Muscle of leg (tissue), 16 donors: ENCODE measurements at places on chromosomes 16 and 17. TPM values are rescaled to one million over a fixed set of nuclear protein-coding genes. Genes with fewer than 3 reads are reported as not detected.

DNA sequence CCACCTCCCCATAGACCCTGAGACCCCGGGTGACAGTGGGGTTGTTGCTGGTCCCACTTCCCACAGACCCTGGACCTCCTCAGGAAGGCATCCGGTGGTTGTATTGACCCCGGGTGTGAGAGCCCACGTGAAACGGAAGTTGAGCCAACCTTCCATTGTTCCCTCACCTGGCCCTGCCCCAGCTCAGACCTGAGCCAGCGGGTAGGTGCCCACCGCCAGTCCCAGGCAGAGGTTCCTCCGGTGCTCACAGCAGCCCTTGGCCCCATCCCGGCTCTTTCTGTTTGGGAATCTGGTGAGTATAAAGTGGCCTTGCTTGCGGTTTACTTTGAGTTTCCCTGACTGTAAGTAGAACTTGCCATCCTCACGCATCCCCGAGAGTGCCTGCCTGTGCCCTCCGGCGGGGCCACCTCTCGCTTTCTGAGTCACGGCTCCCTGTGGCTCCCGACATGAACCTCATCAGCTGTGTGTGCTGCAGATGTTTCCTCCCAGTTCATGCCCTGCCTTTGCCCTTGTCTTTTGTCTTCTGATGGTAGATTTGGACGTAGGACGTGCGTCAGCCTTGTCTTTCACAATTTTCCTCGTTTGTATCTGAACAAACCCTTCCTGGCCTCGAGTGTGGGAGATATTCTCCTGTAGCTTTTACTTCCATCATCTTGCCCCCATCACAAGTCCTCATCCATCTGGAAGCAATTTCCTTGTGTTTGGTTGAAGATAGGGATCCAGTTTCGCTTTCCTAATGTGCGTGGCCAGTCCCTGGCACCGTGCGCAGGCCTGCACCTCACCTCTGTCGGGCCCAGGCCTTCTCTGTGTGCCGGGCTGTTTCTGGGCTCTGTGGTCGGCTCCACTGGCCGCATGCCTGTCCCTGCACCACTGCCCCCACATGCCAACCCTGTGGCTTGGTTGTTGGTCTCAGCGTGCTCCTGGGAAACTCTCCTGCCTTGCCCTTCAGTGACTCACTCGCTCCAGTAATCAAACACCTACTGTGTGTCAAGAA is 76.0 kb downstream of the METRNL start:
- no peaks in the 10 kb centered on the region for H3K36me3 ChIP-seq
- H3K4me1 ChIP-seq, result peaks cover 57% of the 10 kb centered on the region
- no peak overlapping the region for H3K4me3 ChIP-seq

DNA sequence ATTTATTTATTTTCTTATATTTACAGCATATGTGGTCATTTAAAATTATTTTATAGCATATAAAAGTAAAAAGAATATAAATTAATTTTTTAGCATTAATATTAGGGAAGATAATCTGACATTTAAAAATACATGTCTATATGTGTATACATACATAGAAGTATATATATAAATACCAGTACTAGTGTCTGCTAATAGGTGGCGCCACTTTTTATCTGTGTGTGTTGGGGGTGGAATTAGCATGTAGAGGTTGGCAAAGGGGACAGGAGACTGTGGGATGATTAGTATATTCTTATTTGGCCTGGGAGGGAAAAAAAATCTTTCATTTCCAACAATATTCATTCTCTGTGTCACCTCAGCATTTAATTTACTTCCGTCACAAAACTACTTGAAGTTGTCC is 359.1 kb downstream of the WWOX start:
- peaks cover 4% of the 10 kb centered on the region for H3K27me3 ChIP-seq
- DNase-seq, result no peak
- no peaks in the 10 kb centered on the region for H3K36me3 ChIP-seq
- no peak overlapping the region for H3K27ac ChIP-seq
- H3K4me3 ChIP-seq, result no peak overlapping the region

WNT3 gene
- 1.9 TPM for total RNA-seq

TBC1D3E gene
- total RNA-seq, result not detected

SHCBP1 gene
- total RNA-seq, result 6.6 TPM

RDM1 gene
- total RNA-seq, result 0.58 TPM

CCL1 gene
- not detected for total RNA-seq
